ENCODE measurements at places on chromosomes 16 and 17. TPM values are rescaled to one million over a fixed set of nuclear protein-coding genes. Genes with fewer than 3 reads are reported as not detected.
A peak's percentile ranks its signal among the peaks of the same experiment; 100 is the strongest.

DNA sequence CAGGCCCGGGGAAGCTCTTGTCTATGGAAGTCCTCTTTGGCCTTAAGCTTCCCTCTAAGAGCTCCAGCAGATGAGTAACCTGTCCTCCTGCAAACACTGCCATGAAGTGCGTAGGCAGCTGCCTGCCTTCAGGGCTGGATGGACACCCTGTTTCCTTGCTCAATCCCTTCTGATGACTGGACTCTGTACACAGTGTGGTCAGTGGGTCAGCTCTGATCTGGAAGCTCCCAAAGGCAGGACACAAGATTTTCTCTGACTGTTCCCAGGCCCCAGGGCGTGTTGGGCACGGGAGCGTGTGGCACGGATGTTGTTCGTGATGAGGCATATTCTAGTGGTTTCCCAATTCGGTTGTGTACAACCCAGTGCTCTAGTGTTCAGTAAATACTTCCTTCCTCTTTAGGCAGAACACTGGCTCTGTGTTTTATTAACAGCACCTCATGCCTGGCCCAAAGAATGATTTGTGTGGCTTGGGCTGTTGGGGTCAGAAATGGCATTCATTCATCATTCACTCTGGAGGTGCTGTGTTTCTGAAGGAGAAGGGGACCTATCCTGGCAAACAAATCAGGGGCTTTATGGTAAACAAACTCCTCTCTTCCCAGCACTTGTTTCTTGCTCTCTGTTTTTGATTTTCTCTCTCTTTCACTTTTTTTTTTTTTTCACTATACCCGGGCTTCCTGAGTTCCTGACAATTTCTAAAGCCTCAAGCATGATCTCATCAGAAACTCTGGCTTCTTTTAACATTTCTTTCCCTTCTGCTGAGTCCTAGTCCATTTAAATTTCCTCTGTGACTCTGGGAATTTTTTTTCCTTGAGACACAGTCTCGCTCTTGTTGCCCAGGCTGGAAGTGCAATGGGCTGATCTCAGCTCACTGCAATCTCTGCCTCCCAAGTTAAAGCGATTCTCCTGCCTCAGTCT is 12.0 kb upstream of the RNF157 start:
- no peak for DNase-seq
- peak overlapping the region; percentile 98 for H3K27ac ChIP-seq
- peak overlapping the region; percentile 88 for H3K4me3 ChIP-seq
- H3K36me3 ChIP-seq, result no peaks in the 10 kb centered on the region

DNA sequence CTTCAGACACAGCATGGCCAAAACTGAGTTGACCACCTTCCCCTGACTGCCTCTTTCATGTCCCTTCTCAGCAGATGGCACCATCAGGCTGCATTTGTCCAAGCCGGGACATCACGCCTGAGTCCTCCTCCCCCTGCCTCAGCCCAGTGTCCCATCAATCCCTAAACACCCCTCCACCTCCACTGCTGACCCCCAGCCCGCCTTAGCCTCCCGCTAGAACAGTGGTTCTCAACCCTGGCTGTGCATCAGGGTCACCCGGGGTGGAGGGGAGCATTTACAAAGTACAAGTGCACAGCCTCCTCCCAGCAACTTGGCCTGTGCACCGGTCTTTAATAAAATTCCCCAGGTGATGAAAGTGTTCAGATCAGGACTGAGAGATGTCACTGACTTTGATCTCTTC is 4.0 kb downstream of the C16orf82 start:
- H3K36me3 ChIP-seq, result no peaks in the 10 kb centered on the region
- H3K27me3 ChIP-seq, result peaks cover 52% of the 10 kb centered on the region
- H3K4me1 ChIP-seq, result no peaks in the 10 kb centered on the region
- no peak overlapping the region for H3K27ac ChIP-seq

DNA sequence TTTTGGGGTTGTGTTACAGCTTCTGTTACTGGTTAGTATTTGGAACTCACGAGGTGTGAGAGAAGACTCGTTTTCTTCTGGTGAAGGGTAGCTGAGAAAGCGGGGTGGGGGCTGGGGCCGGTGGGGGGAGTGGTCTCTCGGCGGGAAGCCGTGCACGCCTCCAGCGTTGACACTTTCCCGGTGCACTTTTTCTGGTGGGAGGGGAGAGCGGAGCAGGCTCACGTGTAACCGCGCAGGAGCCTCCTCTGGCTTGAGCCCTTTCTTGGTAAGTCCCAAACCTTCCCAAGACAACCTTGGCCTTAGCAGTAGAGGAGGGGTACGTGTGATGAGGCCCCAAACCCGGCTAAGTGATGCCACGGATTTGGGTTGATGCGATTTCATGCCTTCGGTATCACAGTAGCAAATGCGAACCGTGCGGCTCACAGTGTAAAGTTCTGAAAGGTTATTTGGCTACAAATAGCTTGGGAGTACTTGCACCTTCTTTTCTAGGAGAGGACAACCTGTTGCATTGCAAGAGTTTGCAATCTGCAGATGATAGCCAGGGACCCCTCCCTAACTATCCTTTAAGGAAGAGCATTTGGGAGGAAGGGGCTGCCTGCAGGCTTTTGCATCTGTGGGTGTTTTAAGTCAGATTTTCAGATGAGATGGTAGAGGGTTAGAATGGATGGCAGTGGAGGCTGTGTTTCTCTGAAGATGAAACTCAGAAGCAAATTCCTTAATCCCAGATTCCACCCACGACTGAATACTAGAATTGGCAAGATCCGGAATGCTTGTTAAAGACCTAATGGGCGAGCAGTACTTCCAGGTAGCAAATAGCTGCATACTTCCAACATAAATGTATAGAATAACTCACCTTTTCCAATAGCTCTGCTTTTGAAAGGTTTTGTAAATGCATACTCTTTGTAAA is 1.5 kb downstream of the HLF start:
- H3K27ac ChIP-seq, result peak overlapping the region; percentile 87
- H3K4me1 ChIP-seq, result peaks cover 46% of the 10 kb centered on the region
- peak overlapping the region; percentile 93 for H3K4me3 ChIP-seq
- peaks cover 8% of the 10 kb centered on the region for H3K36me3 ChIP-seq
- DNase-seq, result peak; percentile 7

- H3K36me3 ChIP-seq, result peaks cover 2% of the 10 kb centered on the region
- H3K4me1 ChIP-seq, result peaks cover 30% of the 10 kb centered on the region
- peak overlapping the region; percentile 97 for H3K4me3 ChIP-seq
- no peaks in the 10 kb centered on the region for H3K27me3 ChIP-seq
Observed at GRCh38 chr17:48024149-48025039, 13.2 kb downstream of the COPZ2 start.

- H3K4me3 ChIP-seq, result peak within 1 kb of the TSS; percentile 69
- H3K27ac ChIP-seq, result no peak within 1 kb of the TSS
- peaks cover 25% of the 10 kb centered on the region for H3K27me3 ChIP-seq
- H3K36me3 ChIP-seq, result peaks cover 2% of the 10 kb centered on the region
- peak; percentile 58 for DNase-seq
Observed at GRCh38 chr16:89828199-89828869, at the start of gene SPIRE2. TSS of gene SPIRE2 (plus strand) at chr16:89828475. CDS start at chr16:89828551, 76 bp downstream.

DNA sequence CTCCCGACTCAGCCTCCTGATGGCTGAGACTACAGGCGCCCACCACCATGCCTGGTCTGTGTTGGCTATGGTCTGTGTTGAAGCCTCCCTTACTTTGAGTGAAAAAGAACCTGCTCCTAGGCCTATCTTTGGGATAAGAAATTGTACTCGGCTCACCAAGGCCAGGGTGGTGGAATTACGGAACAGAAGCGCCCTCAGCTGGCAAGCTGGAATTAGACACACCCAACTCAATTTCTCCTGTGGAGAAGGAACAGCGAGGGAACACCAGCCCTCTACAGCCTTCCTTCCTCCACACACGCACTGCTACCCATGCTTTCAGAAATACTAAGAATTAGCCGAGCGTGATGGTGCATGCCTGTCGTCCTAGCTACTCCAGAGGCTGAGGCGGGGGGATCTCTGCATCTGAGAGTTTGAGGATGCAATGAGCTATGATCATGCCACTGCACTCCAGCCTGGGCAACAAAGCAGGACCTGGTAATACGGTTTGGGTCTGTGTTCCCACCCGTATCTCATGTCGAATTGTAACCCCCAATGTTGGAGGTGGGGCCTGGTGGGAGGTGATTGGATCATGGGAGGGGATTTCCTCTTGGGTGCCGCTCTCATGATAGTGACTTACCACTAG is 40.1 kb upstream of the RBBP6 start:
- H3K27me3 ChIP-seq, result peaks cover 13% of the 10 kb centered on the region
- DNase-seq, result no peak
- H3K4me3 ChIP-seq, result no peak overlapping the region
- H3K36me3 ChIP-seq, result no peaks in the 10 kb centered on the region
- no peak overlapping the region for H3K27ac ChIP-seq

DNA sequence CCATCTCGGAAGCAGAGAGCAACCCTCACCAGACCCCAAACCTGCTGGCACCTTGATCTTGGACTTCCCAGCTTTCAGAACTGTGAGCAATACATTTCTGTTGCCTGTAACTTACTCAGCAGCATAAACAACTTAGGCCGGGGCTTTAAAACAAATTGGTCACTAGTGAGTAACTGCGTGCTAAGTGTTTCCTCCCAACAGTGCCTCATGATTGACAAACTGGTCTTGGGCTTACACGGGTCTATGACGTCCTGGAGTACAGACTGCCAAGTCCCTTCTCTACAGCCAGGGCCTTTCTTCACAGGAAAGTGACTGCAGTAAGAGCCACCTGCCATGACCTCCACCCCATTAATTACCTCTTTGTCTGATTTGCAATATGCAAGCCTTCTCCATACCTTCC is 136.7 kb downstream of the XYLT1 start:
- peak overlapping the region; percentile 74 for H3K27ac ChIP-seq
- peaks cover 5% of the 10 kb centered on the region for H3K36me3 ChIP-seq
- no peak for DNase-seq
- H3K27me3 ChIP-seq, result no peaks in the 10 kb centered on the region
- H3K4me3 ChIP-seq, result no peak overlapping the region
- H3K4me1 ChIP-seq, result peaks cover 14% of the 10 kb centered on the region

GRCh38 chr17:15233022-15233805 is 31.9 kb downstream of the PMP22 start:
- H3K4me1 ChIP-seq, result peaks cover 2% of the 10 kb centered on the region
- H3K4me3 ChIP-seq, result no peak overlapping the region
- peaks cover 18% of the 10 kb centered on the region for H3K27me3 ChIP-seq
- H3K27ac ChIP-seq, result no peak overlapping the region
- no peak for DNase-seq
- no peaks in the 10 kb centered on the region for H3K36me3 ChIP-seq

GRCh38 chr16:78326731-78327130 is 227.3 kb downstream of the WWOX start:
- no peak overlapping the region for H3K27ac ChIP-seq
- no peak for DNase-seq
- no peaks in the 10 kb centered on the region for H3K4me1 ChIP-seq
- no peak overlapping the region for H3K4me3 ChIP-seq
- H3K36me3 ChIP-seq, result peaks cover 2% of the 10 kb centered on the region

- H3K4me1 ChIP-seq, result peaks cover 19% of the 10 kb centered on the region
- no peak overlapping the region for H3K4me3 ChIP-seq
- H3K36me3 ChIP-seq, result peaks cover 2% of the 10 kb centered on the region
- H3K27ac ChIP-seq, result peak overlapping the region; percentile 79
- DNase-seq, result no peak
- H3K27me3 ChIP-seq, result no peaks in the 10 kb centered on the region
Observed at GRCh38 chr16:16008666-16009065, 59.2 kb downstream of the ABCC1 start.

- H3K36me3 ChIP-seq, result no peaks in the 10 kb centered on the region
- no peaks in the 10 kb centered on the region for H3K27me3 ChIP-seq
- no peak overlapping the region for H3K4me3 ChIP-seq
- H3K27ac ChIP-seq, result no peak overlapping the region
Observed at GRCh38 chr16:64397945-64398508, 723.8 kb downstream of the CDH11 start.

GRCh38 chr16:4360538-4361021 is 9.5 kb upstream of the PAM16 start:
- DNase-seq, result no peak
- H3K4me1 ChIP-seq, result peaks cover 6% of the 10 kb centered on the region
- H3K27me3 ChIP-seq, result no peaks in the 10 kb centered on the region
- peaks cover 3% of the 10 kb centered on the region for H3K36me3 ChIP-seq

- no peak overlapping the region for H3K27ac ChIP-seq
- H3K4me1 ChIP-seq, result no peaks in the 10 kb centered on the region
- no peak overlapping the region for H3K4me3 ChIP-seq
- DNase-seq, result no peak
- no peaks in the 10 kb centered on the region for H3K36me3 ChIP-seq
Observed at GRCh38 chr16:8718851-8719680, 44.6 kb downstream of the ABAT start.

GRCh38 chr17:27846042-27846655 is 45.8 kb upstream of the NOS2 start:
- H3K27me3 ChIP-seq, result peaks cover 6% of the 10 kb centered on the region
- peaks cover 10% of the 10 kb centered on the region for H3K4me1 ChIP-seq
- H3K27ac ChIP-seq, result peak overlapping the region; percentile 65

DNA sequence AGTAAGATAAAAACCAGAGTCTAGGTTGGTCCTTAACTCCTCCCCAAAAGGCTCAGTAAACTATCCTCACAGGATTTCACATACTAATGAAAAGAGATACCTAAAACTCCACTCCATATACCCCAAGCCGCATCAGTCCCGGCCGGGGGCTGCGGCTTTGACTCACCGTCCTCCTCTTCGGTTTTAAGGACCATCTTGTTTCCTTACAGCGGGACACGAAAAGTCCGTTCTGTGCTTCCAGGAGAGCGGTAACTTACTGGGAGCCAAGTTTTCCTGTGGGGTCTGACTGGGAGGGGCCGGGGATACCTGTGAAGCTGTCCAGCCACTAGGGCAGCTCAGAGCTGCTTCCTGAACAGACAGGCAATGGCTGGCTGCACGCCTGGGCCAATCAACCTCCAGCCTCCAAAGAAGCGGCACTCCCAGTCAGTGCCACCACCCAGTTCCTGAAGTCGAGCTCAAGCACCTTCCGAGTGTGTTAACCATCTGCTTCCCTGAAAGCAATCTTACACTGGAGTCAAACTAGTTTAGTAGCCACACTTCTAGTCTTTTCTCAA is 45.5 kb downstream of the CYTH1 start:
- peak overlapping the region; percentile 99 for H3K27ac ChIP-seq
- peaks cover 78% of the 10 kb centered on the region for H3K4me1 ChIP-seq
- no peaks in the 10 kb centered on the region for H3K27me3 ChIP-seq
- DNase-seq, result peak; percentile 58
- H3K4me3 ChIP-seq, result peak overlapping the region; percentile 97

GRCh38 chr17:21201298-21201595 is 12.7 kb downstream of the TMEM11 start:
- no peak overlapping the region for H3K4me3 ChIP-seq
- H3K36me3 ChIP-seq, result peaks cover 2% of the 10 kb centered on the region
- H3K27me3 ChIP-seq, result no peaks in the 10 kb centered on the region

GRCh38 chr16:89370601-89371000 is 119.8 kb downstream of the ANKRD11 start:
- H3K27ac ChIP-seq, result peak overlapping the region; percentile 49
- DNase-seq, result no peak
- no peak overlapping the region for H3K4me3 ChIP-seq
- H3K4me1 ChIP-seq, result peaks cover 59% of the 10 kb centered on the region

The KRTAP2-1 gene
- total RNA-seq, result not detected

The ATPAF2 gene
- 26.7 TPM for total RNA-seq

The CCL16 gene
- not detected for total RNA-seq

The CTF1 gene
- not detected for total RNA-seq

The CCL8 gene
- total RNA-seq, result not detected

The IKZF3 gene
- 113 TPM for total RNA-seq

The C17orf78 gene
- not detected for total RNA-seq

The GPR142 gene
- total RNA-seq, result not detected

The KCNJ12 gene
- not detected for total RNA-seq

The AATK gene
- 1.9 TPM for total RNA-seq

The EME1 gene
- 0.55 TPM for total RNA-seq

The TBC1D26 gene
- total RNA-seq, result not detected

The STRADA gene
- 44.5 TPM for total RNA-seq

The SAMD14 gene
- total RNA-seq, result 5.8 TPM

All from T-helper 17 cell (primary cell).